Activated CD4-positive, alpha-beta T cell treated with anti-CD3 and anti-CD28 coated beads, Interleukin-2, amount 50 U/mL, for 1 hour (primary cell): ENCODE measurements at places on chromosomes 7 and 10.

GRCh38 chr10:124653811-124654651 lies 90.1 kb downstream of the FAM53B start:
- no peak for DNase-seq

DNA sequence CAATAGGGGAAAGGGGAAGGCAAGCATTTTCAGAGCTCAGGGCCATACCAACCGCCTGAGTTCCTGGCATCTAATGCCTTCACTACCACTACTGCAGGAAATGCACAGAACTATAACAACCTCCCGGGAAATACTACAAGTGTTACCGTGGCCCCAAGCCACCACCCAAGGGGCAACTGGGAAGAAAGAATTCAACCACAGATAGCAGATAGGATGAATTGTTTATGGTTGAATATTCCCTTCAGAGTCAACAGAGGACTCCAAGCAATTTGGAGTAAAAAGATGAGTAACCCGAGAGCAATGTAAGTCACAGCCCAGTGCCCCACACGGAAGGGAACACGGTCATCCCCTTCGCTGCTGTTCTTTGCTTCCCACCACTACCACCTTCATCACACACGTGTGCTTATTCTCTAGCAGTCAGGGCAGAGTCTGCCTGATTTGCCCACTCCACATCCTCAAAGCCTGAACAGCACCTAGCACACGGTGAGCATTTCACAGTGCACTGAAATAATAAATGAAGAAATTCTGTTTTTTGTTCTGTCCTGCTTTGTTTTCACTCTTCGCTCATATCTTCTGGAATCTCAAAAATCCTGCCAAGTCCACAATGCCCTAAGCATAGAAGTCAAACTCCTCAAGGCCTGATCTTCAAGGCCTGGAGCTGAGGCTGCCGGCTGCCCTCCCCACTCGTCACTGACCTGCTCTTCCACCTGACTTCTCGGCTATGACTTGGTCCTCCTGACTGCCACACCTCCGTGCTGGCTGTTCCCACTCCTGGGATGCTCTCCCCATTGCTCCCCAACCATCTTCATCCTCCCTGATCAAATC lies 221.1 kb downstream of the KCNMA1 start:
- DNase-seq, result no peak

GRCh38 chr7:152931633-152932032 lies 172.1 kb downstream of the ACTR3B start:
- DNase-seq, result no peak

GRCh38 chr7:33050535-33051318 lies 11.8 kb downstream of the NT5C3A start:
- DNase-seq, result no peak

- DNase-seq, result peak; percentile 20
Measured at GRCh38 chr7:2632733-2633537, 1.1 kb downstream of the TTYH3 start.

DNA sequence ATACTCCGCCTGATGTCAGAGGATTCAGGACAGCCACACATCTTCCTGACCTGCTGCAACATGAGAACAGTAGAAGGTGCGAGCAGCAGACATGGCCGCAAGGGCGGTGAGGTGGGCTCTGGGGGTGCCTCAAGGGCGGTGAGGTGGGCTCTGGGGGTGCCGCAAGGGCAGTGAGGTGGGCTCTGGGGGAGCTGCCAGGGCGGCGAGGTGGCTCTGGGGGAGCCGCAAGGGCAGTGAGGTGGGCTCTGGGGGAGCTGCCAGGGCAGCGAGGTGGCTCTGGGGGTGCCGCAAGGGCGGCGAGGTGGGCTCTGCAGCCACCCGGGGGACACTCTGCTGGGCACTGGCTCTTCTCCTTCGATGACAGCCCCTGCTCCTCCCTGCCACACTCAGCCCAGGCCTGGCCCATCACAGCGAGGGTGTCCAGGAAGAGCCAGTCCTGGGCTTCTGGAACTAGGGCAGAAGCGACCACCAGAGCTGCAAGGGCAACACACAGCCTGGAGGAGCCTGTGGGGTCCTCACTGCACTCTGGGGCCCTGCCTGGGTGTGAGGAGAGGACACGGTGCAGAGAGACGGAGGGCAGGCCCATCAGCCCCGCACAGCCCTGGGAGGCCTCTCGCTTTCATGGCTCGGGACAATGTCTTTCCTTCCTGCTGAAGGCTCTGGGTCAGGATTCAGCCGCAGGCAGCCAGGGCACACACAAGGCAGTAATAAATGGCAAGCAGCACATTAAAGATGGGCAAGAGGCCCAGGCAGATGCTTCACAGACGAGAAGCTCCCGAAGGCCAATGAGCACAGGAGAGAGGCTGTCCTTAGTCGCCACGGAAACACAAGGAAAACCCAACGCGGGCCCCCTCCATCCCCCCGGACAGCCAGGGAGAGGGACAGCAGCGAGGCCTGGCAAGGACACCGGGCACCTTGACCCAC lies 42.5 kb downstream of the STK32C start:
- no peak for DNase-seq

- DNase-seq, result no peak
Measured at GRCh38 chr10:103818765-103819374, 36.5 kb downstream of the SH3PXD2A start.
